Non-pigmented ciliary epithelial cell (primary cell): ENCODE measurements at places on chromosomes 3 and 15.

DNA sequence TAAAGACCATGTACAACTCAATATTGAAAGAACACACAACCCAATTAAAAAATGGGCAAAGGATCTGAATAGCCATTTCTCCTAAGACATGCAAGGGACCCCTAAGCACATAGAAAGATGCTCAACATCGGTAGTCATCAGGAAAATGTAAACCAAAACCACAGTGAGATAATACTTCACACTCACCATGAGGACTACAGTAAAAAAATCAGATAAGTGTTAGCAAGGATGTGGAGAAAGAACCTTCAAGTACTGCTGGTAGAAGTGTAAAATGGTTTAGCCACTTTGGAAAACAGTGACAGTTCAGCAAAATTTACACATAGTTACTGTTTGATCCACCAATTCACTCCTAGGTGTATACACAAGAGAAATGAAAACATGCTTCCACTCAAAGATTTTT is 30.1 kb upstream of the XIRP1 start:
- DNase-seq, result no peak

GRCh38 chr15:90159213-90159612 is 41.9 kb upstream of the SEMA4B start:
- DNase-seq, result no peak

GRCh38 chr3:31551646-31552045 is 18.9 kb downstream of the STT3B start:
- DNase-seq, result no peak

DNA sequence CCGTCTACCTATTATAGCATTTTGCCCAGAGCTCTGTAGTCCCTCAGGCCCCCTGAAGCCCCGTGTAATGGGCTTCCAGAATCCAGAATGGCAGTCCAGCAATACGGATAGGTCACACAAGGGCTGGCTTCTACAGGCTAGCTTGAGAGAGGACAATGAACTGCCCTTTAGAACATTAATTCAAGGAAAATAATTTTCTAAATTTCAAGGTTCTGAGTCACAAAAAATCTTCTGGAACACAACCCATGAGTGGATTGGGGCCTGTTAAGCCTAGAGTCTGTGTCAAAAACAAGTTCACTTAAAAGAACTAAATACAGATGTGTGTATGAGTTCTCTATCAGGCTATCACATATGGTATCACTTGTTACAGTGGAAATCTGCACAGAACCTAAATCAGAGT is 28.8 kb downstream of the DCP1A start:
- DNase-seq, result peak; percentile 55

- no peak for DNase-seq
Measured at GRCh38 chr3:151772825-151773480, 39.2 kb downstream of the AADACL2 start.

GRCh38 chr3:71461749-71462483 is 121.6 kb downstream of the FOXP1 start:
- peak; percentile 19 for DNase-seq

DNA sequence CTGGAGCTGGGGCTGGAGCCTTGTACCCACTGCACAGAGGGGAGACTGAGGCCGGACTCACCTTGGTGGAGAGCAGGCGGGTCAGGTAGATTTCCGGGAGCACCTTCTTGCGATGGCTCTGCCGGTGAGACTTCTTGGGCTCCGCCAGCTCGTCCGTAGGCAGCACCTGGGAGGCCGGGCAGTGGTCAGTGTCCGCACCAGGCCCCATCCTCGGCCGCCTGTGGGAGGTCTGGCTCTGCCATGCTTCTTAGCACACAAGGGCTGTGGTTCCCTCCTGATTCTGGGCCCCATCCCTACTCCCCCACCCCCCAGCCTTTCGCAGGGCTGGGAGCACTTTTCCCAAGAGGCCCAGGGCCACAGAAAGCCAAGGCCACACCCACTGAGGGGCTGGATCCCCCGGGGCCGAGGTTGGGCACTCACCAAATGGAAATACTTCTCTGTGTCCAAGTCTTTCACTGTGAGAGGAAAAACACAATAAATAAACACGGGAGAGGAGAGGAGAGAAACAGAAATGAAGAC is 17.4 kb downstream of the H1-8 start:
- DNase-seq, result no peak

GRCh38 chr3:52447512-52448355 is 2.8 kb upstream of the SEMA3G start:
- no peak for DNase-seq

GRCh38 chr3:196232154-196232881 is 16.0 kb downstream of the SLC51A start:
- no peak for DNase-seq

- no peak for DNase-seq
Measured at GRCh38 chr3:108183181-108183580, 39.0 kb downstream of the IFT57 start.

DNA sequence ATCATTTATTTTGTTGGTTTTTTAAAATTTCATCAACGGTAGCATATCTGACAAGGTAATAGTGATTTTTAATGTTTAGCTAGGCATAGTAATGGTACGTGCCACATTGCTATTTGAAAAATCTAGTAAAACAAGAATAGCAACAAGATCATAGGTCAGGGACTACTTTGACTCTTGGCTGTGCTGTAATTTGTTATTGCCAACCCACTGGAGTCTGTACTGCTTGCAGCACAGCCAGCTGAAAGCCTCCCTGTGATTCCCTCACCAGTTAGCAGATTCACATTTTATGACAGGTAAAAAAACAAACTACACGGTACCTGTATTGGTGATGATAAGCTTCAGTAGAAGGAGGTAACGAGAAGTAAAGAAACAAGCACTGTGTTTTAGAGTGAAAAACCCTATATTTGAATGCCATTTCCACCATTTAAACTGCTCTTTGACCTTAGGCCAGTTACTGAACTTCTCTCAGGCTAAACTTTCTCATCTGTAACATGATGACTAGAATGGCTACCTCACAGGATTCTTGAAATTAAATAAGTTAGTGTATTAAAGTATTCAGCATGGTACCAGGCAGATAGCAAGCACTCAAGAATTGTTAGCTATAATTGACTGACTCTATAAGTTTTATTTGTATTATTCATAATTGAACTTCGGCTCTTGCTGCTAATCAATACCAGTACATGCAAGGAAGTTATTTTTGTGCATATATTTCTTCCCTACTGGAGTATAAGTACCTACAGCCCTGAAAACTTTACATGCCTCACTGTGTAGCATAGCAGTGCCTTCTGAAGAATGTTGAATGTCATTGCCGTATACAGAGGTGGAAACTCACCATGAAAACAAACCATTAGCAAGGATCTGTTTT is 16.1 kb downstream of the FILIP1L start:
- no peak for DNase-seq

DNA sequence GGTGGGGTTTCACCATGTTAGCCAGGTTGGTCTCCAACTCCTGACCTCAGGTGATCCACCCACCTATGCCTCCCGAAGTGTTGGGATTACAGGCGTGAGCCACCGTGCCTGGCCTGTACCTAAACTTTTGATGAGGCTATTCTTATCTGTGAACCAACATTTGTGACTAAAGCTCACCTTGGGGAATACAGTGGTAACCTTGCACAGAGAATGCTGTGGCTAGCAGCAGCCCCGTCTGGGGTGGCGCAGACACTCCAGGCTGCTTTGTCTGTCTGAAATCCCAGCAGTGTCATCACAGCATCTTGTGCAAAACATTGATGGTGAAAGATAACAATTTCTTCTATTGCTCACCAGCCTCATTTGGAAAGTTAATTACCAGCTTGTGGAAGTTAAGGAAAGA is 58.9 kb downstream of the CMTM8 start:
- no peak for DNase-seq

DNA sequence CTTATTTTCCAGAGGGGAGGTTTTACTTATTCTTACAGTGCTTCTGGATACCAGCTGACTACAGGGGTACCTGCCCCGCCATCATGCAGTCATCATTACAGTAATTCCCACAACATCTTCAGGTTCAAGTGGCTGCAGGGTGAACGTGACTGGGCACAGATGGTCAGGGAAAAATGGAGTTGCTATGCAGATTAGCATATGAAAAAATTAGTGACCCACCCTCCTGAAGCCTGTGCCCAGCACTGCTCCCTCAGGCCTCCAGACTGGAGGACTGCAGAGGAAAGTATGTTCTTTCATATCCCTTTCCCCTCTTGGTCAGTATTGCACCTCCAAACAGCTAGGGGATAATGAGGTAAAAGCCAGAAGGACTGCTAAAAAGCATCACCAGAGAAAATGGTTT is 937.9 kb downstream of the TUSC7 start:
- DNase-seq, result no peak

DNA sequence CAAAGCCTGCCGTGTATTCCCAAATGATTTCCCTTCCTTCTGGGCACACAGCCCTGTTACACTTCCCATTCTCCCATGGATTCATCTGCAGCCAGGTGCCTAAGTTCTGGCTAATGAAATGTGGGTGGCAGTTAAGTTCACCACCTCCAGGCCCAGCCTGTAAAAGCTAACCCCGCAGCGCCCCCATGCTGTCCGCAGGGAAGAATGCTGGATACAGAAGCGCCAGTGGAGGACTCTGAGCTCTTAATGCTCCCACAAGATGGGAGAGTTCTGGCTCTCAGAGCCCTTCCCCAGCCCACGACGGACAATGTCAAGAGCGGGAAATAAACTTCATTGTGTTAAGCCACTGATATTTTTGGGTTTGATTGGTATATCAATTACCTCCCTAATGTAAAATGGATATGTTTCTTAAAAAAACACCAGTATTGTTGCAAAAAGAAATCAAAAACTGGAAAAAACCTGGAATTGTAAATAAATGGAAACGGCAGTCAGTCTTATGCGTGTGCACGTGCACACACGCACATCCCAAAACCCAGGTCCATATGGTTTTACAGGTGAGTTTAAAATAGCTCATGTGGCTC is 37.7 kb upstream of the FGD5 start:
- DNase-seq, result no peak

DNA sequence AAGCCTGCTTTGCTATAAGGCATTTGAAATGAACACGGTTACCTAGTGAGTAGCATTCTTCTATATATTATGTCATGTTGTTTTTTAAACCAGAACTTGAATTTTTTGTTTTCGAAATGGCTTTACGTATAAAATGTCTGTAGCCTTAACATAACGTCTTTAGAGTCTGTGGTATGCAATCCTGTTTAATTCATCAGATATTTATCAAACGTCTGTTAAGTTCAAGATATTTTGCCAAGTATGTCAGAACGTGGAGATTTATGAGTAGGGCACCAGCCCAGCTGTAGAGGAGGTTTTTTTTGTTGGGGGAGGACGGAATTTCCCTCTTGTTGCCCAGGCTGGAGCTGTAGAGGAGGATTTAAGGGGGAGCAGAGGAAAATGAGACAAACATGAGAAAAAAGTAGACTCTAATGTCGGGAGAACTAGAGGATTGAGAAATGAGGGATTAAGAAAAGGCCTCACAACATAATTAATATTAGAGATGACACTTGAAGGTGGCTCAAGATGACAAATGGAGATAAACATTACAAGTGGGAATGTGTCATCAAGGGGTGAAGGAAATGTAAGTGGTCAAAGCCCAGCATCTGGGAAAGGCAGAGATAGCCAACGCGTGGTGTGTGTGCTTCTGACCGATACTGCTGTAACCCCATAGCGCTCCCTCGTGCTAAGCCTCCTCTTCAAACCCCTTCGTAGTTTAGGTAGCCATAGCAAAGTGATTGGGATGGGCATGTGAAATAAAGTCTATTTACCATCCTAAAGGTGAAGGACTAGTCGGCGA is 154.0 kb upstream of the GOLGA6L4 start:
- no peak for DNase-seq

GRCh38 chr15:57224664-57225063 is 151.6 kb upstream of the CGNL1 start:
- no peak for DNase-seq

DNA sequence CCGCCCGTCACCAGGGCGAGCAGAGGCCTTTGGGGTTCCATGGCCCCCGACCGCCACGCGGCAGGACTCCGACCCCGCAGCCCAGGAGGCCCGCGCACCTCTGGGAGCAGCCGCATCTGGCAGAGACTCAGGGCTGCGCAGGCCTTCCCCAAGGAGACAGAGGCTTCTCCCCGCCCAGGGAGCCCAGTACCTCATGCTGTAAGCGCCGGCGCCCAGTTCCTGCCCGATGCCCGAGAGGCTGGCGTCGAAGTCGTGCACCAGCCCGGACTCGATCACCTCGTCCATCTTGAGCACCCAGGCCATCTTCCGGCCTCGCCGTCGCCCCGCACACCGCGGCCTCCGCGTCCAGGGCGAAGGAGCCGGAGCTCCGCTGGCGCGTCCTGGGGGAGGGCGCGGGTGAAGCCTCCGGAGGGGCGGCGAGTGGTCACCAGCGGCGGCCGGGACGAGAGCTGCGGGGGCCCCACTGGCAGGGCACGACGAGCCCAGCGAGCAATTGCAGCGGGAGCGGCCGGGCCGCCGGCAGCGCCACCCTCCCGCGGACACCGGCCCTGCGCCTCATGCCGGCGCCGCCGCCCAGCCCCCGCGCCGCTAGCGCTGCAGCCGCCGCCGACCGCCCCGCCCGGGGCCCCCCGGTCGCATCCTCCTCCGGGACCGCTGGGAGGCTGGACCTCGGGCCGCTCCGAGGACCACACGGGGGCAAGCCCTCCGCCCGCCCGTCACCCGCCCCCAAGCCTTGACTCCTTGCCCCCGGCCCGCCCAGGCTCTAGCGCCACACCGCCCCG is 468 bp downstream of the UBP1 start:
- no peak for DNase-seq

DNA sequence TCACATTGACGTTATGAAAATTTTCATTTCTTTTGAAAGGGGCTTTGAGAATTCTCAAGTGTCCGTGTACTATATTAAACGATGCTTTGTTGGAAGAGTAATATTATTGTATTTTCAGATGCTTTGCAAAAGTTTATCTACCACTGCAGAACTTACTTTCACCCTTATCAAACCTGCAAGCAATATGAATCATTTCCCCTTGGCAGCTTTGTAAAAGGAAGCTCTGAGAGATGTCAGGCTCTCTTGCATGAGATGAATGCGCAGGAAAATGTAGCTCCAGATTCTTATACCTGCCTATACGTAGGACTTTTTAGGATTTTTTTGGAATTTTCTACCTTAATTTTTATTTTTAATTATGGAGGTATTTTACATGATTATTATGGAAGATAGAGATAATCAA is 34.5 kb downstream of the GPD1L start:
- no peak for DNase-seq

DNA sequence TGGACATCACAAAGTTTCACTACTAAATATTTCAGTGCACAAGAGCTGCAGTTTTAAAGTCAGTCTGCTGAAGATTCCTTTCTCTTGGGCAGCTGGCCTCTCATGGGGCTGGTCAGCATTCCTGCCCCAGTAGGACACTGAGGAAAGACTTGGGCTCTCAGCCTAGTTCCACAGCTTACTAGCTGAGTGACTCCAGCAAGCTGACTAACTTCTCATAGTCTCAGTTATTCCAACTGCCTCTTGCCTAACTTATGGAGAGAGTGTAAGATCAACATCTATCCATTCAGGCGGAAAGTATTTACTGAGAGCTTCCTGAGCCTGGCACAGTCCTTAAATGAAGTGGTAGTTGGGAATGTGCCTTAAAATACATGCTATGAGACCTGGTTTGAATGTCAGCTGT is 27.0 kb downstream of the TM4SF4 start:
- no peak for DNase-seq

- no peak for DNase-seq
Measured at GRCh38 chr15:67224889-67225288, 29.6 kb downstream of the AAGAB start.

- DNase-seq, result no peak
Measured at GRCh38 chr15:70172124-70172523, 74.4 kb upstream of the TLE3 start.

GRCh38 chr3:150216041-150216811 is 191.9 kb upstream of the TSC22D2 start:
- no peak for DNase-seq

- no peak for DNase-seq
Measured at GRCh38 chr3:194522579-194523046, 35.8 kb upstream of the ATP13A3 start.

- DNase-seq, result no peak
Measured at GRCh38 chr3:151305775-151306151, 10.9 kb downstream of the GPR87 start.
